Nephron progenitor cell (in vitro differentiated cells): ENCODE measurements at places on chromosomes 4 and X.
A peak's percentile ranks its signal among the peaks of the same experiment; 100 is the strongest.

DNA sequence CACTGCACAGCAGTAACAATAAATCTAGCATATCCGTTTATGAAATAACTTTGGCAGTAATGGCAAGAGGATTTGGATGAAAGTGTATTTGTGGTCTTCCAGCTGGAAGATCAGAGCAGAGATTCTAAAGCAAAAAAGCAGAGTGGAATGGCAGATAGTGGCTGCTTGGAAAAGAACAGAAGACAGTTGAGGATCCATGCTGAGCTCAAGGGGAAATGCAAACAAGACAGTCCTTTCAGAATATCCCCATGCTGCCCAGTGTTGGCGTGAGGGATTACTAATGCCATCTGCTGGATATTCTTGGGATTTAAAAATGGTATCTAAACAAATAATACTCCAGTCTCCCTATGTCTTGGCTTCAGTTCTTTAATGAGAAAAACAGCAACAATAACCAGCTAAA lies 629.1 kb upstream of the ATOH1 start:
- H3K27me3 ChIP-seq, result no peaks in the 10 kb centered on the region
- peaks cover 5% of the 10 kb centered on the region for H3K4me1 ChIP-seq
- peak; percentile 9 for DNase-seq
- no peak overlapping the region for H3K4me3 ChIP-seq

DNA sequence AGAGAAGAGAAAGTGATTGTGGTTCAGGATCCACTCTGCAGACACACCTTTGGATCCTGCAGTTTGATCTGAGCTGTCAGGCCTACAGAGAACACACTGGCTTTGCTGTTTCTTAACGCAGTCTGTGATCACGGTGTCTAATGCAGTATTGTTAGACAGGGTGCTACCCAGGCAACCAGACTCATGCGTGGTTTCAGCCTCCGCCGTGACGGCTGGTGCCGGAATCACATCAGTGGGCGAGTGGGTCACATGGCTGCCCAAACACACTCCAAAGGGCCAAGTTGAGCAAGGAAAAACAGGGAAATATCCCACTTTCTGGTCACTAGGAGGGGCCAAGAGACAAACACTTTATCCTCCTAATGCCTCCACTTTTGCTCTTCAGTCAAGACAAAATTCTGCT lies 27.5 kb downstream of the CCDC149 start:
- H3K27ac ChIP-seq, result no peak overlapping the region
- H3K27me3 ChIP-seq, result peaks cover 8% of the 10 kb centered on the region

GRCh38 chr4:184099535-184099966 lies 118.1 kb downstream of the ENPP6 start:
- H3K4me1 ChIP-seq, result peaks cover 61% of the 10 kb centered on the region
- H3K4me3 ChIP-seq, result peak overlapping the region; percentile 19
- peak overlapping the region; percentile 11 for H3K27ac ChIP-seq
- DNase-seq, result peak; percentile 23
- H3K36me3 ChIP-seq, result no peaks in the 10 kb centered on the region
- peaks cover 23% of the 10 kb centered on the region for H3K27me3 ChIP-seq

- H3K36me3 ChIP-seq, result no peaks in the 10 kb centered on the region
- no peaks in the 10 kb centered on the region for H3K4me1 ChIP-seq
- peak; percentile 21 for DNase-seq
- no peaks in the 10 kb centered on the region for H3K27me3 ChIP-seq
- no peak overlapping the region for H3K4me3 ChIP-seq
Measured at GRCh38 chrX:138128027-138128671, 562.2 kb downstream of the ZIC3 start.

- peaks cover 47% of the 10 kb centered on the region for H3K27me3 ChIP-seq
- DNase-seq, result peak; percentile 30
- no peak overlapping the region for H3K27ac ChIP-seq
- peaks cover 16% of the 10 kb centered on the region for H3K4me1 ChIP-seq
Measured at GRCh38 chr4:165379678-165380064, 863 bp downstream of the CPE start.

DNA sequence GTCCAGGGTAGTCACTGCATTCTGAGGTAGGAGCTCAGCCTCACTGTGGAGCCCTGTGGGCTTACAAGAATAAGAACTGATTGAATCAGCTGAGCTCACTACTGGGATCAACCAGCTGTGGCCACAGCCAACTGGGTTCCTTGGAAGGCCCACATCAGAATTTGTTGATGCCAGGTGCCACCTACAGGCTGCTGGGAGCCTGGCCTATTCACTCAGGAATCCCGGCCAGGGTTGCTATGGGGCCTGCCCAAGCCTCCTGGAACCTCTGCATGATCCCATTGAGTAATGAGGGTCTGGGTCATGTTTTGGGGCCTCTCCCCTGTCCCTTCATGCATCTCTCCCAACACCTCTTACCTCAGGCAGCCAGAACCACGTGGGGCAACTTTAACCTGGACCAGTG lies 53.9 kb upstream of the KIAA1210 start:
- peaks cover 3% of the 10 kb centered on the region for H3K27me3 ChIP-seq
- H3K4me1 ChIP-seq, result no peaks in the 10 kb centered on the region
- H3K27ac ChIP-seq, result no peak overlapping the region
- H3K4me3 ChIP-seq, result no peak overlapping the region
- H3K36me3 ChIP-seq, result no peaks in the 10 kb centered on the region

DNA sequence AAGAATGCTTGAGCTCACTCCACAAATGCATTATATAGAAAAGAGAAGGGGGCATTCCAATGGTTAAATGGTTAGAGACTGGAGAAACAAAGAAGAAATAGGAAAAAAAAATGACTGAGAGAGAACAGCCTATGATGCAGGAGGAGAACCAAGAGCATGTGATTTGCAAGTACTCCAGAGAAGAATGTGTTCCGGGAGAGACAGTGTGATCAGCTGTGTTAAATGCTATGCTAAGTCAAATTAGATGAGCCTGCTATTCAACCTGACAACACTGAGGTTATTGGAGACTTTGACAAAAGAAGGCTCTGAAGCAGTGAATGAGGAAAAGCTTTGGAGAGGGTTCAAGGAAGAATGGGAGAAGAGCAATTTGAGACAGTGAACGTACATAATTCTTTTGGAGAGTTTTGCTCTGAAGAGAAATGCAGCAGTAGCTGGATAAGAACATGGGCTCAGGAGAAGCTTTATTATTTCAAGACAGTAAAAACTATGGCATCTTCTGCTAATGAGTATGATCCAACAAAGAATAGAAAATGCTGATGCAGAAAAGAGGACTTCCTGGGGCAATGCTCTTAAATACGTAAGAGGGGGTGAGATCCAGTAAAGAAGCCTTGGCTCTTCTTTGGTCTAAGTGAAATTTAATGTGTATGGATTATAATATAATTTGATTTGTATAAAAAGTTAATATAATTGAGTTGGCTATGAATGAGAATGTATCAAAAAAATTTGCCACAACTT lies 66.3 kb downstream of the PPP3CA start:
- no peaks in the 10 kb centered on the region for H3K27me3 ChIP-seq
- no peak overlapping the region for H3K4me3 ChIP-seq
- H3K27ac ChIP-seq, result no peak overlapping the region

DNA sequence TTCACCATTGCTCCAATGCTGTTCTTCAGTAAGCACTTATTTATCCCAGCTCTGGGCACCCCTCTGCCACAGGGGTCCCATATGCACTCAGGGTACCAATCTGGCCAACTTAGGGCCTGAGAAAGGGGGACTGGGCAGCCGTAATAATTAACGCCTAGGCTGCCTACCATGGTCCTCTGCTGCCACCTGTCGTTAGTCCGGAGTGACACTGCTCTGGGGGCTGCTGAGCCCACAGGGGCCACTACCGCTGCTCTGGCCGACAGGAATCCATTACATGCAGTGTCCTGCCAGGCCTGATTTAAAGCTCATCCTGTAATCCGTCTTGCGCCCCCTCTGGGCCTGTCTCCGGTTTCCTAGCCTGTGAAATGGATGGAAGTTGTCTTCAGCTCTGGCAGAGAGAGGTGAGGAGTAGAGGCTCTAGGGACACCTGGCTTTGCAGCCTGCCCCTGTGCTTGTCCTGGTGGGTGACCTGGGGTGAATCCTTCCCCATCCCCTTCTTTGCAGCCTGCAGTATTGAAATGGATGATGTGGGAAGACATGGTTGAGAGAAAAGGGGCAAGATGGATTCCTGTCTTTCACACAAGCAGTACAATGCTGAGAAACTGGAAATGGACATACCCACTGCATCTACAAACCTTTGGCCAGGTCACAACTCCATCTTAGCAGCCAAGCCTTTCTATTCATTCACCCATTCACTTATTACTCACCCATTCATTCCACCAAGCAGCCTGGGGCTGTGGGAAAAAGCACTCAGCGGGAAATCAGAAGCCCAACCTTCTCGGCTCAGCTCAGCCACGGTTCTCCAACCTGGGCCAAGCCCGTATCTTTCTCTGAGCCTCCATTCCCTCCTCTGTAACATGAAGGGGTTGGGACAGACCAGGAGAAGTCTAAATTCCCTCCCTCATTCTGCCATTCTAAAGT lies 116.3 kb upstream of the NALF2 start:
- H3K27ac ChIP-seq, result no peak overlapping the region
- no peaks in the 10 kb centered on the region for H3K36me3 ChIP-seq
- peaks cover 14% of the 10 kb centered on the region for H3K27me3 ChIP-seq
- DNase-seq, result peak; percentile 83
- H3K4me3 ChIP-seq, result no peak overlapping the region

DNA sequence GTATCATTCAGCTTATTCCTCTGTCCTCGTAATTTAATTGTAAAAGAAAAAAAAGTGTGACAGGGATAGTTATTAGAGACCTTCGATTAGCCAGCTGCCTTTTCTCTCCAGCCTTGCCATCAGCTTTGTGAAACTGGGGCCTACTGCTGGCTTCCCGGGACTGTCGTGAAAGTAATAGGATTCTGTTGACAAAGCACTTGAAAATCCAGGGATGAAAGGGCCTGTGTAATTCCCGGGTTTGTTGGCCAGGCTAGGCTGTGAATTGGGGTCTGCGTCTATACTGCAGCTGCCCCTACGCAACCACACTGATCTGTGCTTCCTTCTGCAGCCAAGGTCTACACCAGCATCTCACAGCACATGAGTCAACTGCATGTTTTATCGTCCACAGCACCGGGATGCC lies 120.4 kb upstream of the SCML1 start:
- peaks cover 5% of the 10 kb centered on the region for H3K36me3 ChIP-seq
- no peak overlapping the region for H3K27ac ChIP-seq
- H3K4me1 ChIP-seq, result peaks cover 67% of the 10 kb centered on the region
- DNase-seq, result no peak
- no peak overlapping the region for H3K4me3 ChIP-seq

- H3K27ac ChIP-seq, result peak overlapping the region; percentile 7
- peaks cover 42% of the 10 kb centered on the region for H3K4me1 ChIP-seq
- peak overlapping the region; percentile 42 for H3K4me3 ChIP-seq
- H3K36me3 ChIP-seq, result no peaks in the 10 kb centered on the region
- DNase-seq, result no peak
Measured at GRCh38 chr4:98672583-98673287, 14.3 kb upstream of the TSPAN5 start.

- no peak overlapping the region for H3K4me3 ChIP-seq
- H3K4me1 ChIP-seq, result no peaks in the 10 kb centered on the region
- no peak for DNase-seq
- H3K27ac ChIP-seq, result no peak overlapping the region
Measured at GRCh38 chrX:133593531-133593930, 178.2 kb upstream of the GPC4 start.

- H3K4me3 ChIP-seq, result no peak overlapping the region
- no peak overlapping the region for H3K27ac ChIP-seq
- no peaks in the 10 kb centered on the region for H3K36me3 ChIP-seq
Measured at GRCh38 chr4:145217349-145217748, 37.0 kb upstream of the OTUD4 start.

DNA sequence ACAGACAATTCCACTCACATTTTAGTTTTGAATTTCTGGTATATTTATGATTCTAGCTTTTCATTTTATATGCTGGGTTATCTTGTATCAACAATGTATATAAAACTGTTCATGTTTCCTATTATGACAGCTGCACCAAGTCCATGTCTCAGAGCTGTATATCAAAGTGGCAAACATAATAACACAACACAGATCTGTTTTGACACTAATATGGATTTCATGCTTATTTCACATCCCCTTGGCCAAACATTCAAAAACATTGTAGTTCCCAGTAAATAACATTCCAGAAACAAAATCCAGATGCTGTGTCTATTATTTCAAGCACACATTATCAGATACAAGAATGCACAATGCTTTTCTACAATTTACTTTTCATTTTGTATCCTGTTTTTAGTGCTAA lies 380.6 kb upstream of the MAGEB2 start:
- no peak for DNase-seq
- H3K27me3 ChIP-seq, result no peaks in the 10 kb centered on the region
- H3K4me1 ChIP-seq, result no peaks in the 10 kb centered on the region
- H3K4me3 ChIP-seq, result no peak overlapping the region

DNA sequence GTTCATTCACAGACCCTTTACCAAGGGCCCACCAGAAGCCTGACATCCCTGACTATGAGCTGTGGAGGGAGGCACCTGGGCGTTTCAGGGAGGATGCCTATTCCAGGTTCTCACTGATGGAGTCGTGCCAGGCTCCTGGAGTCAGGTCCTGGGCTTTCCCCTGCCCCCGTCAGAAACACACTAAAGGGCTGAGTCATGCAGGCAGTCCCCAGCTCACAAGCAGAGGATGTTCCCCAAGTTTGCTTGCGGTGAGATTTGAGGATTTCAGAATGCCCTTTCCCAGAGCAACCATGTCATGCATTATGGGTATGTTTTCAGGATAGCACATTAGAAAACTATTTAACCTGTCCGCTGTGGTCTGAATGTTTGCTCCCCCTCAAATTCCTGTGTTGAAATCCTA lies 45.2 kb downstream of the FHDC1 start:
- H3K4me1 ChIP-seq, result no peaks in the 10 kb centered on the region
- no peak overlapping the region for H3K27ac ChIP-seq
- no peaks in the 10 kb centered on the region for H3K36me3 ChIP-seq
- DNase-seq, result no peak

GRCh38 chrX:128975745-128976144 lies 547.5 kb downstream of the SMARCA1 start:
- peaks cover 2% of the 10 kb centered on the region for H3K27me3 ChIP-seq
- H3K27ac ChIP-seq, result no peak overlapping the region
- H3K4me1 ChIP-seq, result peaks cover 23% of the 10 kb centered on the region
- H3K4me3 ChIP-seq, result no peak overlapping the region

DNA sequence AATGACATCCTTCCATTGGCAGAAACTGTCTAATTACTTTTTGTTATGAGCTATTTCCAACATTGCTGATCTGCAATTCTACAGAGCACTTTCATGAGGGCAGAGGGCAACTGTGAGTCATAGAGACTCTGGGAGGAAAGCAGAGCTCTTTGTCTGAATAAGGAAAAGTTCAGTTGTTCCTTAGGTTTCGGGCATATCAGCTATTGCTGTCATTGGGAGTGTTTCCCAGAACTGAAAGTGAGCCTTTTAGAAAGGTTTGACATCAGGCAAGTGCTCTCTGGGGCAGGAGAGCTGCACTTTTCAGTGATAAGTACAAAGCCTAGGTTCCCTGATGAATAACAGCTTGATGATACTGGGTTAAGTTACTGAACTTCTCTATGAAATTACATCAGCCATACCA lies 119.2 kb upstream of the EDNRA start:
- peaks cover 27% of the 10 kb centered on the region for H3K4me1 ChIP-seq
- H3K27me3 ChIP-seq, result peaks cover 5% of the 10 kb centered on the region
- DNase-seq, result no peak
- H3K27ac ChIP-seq, result no peak overlapping the region
